ENCODE measurements at places on chromosomes 6 and 20.

DNA sequence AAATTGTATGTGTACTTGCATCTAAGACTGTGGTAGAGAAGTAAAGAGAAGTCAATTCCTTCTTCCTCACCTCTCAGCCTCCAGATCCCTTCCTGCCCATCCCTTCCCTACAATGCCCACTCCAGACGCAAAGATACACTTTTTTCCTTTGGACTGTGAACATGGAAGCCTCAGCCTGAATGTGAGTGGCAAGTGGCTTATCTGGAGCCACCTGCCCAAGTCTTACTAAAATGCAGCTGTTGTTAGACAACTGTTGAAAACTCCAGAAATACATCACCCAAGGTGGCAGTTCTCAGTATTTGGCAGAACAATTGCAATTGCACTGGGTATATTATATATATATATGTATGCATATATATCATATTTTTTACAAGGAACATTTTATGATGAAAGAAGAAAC is 7.5 kb downstream of the VGLL2 start:
- DNase-seq, result no peak

DNA sequence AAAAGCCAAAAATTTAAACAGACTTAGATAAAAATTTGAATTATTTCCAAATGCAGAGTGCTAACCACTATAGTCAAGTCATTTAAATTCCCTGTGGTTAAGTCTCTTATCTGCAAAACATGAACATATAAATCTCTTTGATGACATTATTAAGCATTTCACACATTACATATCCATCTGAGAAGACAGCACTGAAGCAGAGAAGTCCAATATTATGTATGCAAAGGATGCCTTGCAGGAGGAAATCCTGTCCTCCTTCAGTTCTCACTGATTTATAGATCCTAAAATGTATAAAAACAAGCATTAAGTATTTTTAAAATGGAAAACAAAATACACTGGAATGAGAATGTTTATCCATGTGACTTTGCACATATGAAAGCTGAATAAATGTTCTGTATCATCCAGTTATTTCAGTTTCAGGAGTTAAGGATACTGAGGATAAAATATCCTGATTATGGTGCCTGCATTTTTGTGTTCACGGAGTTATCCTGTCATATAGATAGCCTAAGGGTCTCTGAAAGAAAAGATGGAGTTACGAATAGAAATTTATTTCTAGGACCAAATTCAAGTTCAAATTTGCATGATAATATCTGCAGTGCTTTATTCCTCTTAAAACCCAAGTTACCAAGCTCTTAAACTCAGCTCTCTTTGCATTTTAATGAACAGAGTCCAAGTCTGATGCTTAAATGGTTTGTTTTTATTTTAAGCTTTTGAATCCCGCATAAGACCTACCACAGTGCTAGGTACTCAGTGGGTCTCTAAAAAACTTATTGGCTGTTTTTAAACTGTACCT is 145.4 kb downstream of the PRKN start:
- DNase-seq, result no peak

GRCh38 chr6:64383277-64383676 is 747.7 kb downstream of the PHF3 start:
- DNase-seq, result no peak

DNA sequence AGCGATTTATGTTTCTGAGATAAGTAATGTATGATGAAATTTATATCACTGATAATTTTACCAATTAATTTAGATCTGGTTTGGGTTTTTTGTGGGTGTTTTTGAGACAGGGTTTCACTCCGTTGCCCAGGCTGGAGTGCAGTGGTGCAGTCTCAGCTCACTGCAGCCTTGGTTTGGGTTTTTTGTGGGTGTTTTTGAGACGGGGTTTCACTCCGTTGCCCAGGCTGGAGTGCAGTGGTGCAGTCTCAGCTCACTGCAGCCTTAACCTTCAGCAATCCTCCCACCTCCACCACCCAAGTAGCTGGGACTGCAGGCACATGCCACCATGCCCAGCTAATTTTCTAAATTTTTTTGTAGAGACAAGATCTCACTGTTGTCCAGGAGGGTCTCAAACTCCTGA is 13.0 kb downstream of the MRS2 start:
- DNase-seq, result no peak

- DNase-seq, result no peak
Measured at GRCh38 chr6:45553730-45554344, 176.1 kb upstream of the SUPT3H start.

DNA sequence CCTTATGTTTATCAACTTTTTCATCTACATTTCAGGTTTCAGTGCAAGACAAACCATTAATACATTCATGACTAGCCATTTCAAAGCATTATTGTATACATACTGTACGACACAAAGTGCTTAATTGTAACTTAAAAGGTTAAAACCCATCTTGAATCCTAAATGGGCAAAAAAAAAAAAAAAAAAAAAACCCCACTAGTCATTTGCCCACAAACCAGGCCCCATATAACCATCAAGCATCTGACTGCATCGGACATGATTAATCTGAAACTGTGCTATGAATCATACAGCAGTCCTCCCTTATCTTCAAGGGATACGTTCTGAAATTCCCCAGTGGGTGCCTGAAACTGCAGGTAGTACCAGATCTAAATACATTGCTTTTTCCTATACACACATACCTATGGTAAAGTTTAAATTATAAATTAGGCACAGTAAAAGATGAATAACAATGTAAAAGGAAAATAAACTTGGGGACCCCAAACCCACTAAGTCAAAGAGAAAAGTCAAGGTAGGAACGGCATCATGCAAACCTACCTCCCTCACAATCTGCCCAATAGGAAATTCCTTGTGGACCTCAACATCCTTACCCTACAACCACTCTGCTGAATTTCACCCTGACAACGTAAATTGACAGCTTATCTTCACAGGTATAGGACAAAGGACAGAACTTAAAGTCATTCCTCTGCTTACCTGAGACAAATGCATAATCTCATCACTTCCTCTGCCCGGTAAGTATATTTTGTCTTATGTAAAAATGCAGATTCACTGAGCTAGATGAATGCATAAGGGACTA is 14.3 kb downstream of the B4GALT5 start:
- peak; percentile 64 for DNase-seq

All from foreskin melanocyte (primary cell).